ENCODE measurements at places on chromosomes 4 and X.
A peak's percentile ranks its signal among the peaks of the same experiment; 100 is the strongest.

DNA sequence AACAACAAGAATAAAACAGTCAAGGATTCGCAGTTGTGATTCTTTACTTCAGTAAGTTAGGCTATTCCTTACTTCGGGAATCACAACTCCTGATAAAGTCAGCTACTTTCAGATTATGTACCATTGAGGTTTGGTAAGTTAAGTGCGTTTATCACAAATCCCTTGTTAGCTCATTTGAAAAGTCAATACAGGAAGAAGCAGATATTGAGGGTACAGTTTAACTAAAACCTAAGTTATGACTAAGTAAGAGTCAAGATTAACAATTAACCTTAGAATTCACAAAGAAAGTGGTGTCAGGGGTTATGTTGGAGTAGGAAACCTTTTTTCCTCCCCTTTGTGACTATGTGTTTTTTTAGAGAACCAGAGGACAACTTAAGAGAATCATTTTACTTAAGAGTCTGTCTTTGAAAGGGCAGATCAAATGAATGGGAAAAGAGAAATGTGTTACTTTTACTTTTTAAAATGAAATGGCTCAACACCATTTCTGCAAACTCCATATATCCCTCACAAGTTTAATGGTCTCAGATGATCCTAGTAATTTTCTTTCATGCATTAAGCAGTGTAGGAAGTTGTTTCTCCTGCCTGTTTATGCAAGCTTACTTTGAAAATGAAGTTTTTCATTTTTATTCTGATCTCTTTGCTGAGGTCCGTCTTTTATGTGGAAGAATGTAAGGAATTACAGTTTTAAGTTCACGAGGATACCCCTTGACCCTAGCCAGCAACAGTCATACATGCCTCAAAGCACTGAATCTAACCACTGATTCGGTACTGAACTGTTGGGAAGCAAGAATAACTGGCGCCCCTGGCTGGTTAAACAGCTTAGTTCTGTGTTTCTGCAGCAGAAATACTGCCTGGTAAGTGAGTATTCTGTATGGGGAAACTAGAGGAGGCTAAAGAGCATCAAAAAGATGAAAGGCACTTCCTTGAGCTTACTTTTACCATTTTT is 211.7 kb downstream of the SLC4A4 start:
- no peak for DNase-seq

DNA sequence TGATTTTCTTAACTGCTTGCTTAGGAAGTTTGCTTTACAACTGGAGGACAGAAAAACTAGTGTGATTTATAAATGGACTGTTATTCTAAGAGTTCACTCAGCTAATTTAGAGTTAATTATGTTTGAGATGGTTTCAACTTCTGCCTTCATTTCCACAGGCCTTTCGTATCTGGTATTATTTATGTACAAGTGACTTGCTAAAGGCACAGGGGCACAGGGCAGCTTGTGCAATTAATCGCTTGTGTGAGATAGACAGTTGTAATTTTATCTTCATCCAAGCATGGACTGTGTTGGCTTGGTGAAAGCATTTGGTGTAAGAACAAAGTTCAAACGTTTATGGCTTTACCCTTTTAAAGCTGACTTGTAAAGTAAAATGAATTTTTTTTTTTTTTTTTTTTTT is 38.3 kb downstream of the GPAT3 start:
- DNase-seq: no peak

- DNase-seq: peak; percentile 21
Measured at GRCh38 chr4:133151691-133152329, 2.7 kb downstream of the PCDH10 start.

GRCh38 chrX:136667446-136668168 is 19.6 kb downstream of the CD40LG start:
- no peak for DNase-seq

DNA sequence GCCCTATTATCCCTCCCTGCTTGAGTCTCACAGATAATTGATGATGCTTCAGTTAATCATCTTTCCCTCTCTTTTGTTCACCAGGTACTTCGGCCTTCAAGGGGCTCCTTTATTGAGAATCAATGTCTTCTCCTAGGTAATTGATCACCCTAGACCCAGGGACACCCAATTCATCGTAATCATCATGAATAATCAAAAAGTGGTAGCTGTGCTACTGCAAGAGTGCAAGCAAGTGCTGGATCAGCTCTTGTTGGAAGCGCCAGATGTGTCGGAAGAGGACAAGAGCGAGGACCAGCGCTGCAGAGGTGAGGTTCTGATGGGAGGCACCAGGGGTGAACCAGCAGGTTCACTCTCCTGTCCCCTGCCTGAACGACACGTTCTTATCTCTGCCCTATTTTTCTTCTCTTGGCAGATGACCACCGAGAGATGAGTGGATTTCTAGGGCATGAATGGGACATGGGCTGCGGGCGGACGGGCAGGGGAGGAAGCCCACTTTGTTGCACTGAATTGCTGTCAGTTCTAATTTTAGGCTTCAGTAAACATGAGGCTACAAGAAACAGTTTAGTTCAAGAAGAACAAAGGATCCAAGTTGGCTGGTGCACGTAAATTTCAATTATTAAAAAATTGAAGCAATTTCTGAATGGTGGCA is 80.5 kb downstream of the ALPK1 start:
- DNase-seq: no peak

DNA sequence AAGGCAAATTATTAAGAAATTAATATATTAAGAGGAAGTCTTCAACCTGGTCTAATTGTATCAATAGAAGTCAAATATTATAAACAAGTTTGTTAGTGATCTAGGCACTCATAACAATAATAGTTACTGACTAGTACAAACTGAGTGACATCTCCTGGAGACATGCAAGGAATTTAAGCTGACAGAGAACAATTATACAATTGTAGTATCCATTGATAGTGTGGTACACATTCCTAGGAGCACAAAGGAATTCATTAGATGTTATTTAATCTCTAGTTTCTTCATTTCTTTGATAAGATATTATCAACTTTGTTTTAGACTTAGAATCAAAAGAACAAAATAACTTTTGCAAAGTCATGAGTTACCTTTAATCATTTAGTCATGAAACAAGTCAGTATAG is 1048.6 kb downstream of the PCDH7 start:
- DNase-seq: no peak

DNA sequence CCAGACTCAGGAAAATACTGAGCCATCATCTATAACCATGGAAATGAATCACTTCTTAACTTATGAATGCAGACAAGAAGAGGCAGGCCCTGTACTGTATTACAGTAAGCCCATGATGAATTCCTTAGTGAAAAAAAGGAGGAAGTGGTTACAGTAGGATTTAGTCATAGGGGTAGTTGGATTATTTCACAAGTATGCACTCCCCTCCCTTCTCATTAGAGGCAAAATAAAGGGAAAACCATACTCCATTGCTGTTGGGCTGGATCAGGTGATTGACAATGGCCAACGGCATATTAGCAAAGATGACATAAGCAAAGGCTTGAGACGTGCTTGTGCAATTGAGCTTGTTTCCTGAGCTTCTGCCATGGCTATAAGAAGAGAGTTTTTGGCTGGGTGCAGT is 181.1 kb upstream of the PRPS2 start:
- no peak for DNase-seq

DNA sequence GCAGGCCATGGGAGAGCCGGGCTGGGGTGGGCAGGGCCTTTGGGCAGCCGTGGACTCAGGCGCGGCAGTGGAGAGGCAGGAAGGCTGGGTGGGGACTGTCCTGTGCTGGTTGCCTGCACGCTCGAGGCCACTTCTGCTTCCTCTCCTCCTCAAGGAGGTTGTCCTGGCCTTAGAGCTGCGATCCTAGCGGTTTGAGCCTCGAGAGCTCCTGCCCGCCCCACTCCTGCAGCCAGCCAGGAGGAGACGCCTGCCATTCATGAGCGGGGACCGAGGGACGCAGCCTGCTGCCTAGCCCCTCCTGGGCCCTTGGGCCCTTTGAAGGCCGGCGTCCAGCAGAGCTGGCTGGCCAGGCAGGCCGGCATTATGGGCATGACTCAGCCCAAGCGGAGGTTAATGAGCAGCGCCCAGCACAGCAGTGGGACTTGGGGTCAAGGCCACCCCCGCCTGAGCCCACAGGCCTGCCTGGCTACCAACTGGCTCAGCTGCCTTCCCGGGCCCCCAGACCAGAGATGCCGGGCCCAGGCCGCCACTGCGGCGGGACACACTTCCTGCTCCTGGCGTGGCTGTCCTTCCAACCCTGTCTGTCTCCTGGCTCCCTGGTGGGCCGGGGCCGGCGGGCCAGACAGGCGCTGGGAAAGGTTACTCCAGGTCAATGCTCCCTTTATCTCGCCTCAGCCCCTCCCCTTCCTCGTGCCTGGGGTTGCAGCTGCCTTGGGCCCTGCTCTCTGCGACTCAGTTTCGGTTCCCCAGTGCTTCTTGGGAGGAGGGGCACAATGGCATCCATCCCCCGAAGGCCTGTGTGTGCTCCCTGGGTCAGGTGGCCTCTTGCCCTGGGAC is 1.8 kb downstream of the ABCD1 start:
- peak; percentile 43 for DNase-seq

GRCh38 chr4:53711926-53712325 is 120.6 kb upstream of the LNX1 start:
- DNase-seq: peak; percentile 63

GRCh38 chrX:40809210-40809609 is 73.9 kb upstream of the MED14 start:
- DNase-seq: no peak

DNA sequence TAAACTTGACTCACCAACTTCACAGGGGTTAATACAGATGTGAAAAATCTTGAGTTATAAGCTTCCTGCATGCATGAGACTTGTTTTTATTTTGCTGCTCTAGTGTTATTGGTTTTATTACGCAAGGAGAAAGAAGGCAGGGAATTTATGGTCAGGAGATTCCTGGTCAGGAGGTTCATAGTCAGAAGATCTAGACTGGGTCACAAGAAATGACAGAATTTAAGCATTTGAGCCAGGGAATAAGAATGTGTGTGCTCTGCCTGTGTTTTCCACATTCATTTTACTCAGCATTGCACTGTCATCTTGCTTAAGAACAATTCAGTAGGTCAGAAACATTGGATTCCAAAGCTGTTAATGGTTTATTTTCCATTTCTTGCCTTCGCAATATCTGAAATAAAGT is 2522.1 kb downstream of the ARAP2 start:
- DNase-seq: peak; percentile 74

DNA sequence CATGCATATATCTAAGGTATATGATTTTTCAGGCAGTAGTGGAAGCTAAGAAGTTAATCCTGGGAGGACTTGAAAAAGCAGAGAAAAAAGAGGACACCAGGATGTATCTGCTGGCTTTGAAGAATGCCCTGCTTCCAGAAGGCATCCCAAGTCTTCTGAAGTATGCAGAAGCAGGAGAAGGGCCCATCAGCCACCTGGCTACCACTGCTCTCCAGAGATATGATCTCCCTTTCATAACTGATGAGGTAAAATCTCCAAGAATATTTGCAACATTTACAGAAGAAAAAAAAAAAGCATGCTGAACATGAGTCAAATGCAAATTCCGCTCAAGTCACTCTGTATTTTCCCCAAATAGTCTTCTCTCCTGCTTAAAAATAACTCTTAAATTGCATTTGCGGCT is 32.1 kb downstream of the MTTP start:
- no peak for DNase-seq

GRCh38 chr4:90187148-90187884 is 60.1 kb downstream of the CCSER1 start:
- DNase-seq: no peak

- DNase-seq: no peak
Measured at GRCh38 chr4:41050880-41051775, 163.2 kb downstream of the APBB2 start.

- no peak for DNase-seq
Measured at GRCh38 chr4:173763389-173763788, 233.4 kb upstream of the HAND2 start.

Data from fibroblast of gingiva (primary cell).